ENCODE measurements at places on chromosomes 3 and 15.

DNA sequence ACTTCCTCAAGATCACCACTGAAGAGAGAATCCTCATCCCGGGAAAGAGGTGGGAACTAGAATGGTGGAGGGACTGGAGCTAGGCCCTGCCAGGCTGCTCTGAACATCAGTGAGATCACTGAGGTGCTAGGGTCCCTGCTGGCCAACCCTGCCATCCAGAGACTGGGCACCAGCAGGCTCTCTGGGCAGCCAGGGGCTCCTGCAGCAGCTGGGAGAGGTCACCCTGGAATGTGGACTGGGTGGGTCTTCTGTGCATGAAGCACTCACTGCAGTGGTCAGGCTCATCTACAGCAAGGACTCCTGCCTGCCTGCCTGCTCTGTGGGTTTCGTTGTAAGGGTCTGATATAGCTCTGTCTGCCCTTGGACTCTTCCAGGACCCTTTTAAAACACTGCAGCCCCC, 24.9 kb downstream of the ALS2CL start:
- no peak for DNase-seq

DNA sequence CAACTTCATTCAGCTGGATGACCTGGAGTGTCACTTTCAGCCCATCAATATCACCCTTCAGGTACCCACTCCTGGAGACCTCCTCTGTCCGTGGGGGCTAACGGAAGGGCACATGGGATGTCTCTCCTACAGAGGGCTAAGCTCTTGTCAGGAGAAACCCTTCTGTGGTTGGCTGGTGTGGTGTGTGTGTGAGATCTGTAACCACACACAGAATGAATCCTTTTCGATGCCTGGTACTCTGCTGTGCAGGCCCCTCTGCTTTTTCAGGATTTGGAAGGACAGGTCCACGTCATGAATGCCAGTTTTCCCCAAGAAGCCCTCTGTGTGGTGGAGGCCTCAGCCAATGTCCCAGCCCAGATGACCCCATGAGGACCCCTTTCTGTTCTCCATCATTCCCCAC, 117.7 kb upstream of the CTDSPL start:
- DNase-seq = no peak

GRCh38 chr15:85164841-85165466, 183.3 kb downstream of the PDE8A start:
- no peak for DNase-seq

GRCh38 chr3:80771085-80771484, 990.4 kb downstream of the GBE1 start:
- DNase-seq = no peak

- no peak for DNase-seq
Measured at GRCh38 chr3:152192936-152193672, 75.6 kb upstream of the MBNL1 start.

DNA sequence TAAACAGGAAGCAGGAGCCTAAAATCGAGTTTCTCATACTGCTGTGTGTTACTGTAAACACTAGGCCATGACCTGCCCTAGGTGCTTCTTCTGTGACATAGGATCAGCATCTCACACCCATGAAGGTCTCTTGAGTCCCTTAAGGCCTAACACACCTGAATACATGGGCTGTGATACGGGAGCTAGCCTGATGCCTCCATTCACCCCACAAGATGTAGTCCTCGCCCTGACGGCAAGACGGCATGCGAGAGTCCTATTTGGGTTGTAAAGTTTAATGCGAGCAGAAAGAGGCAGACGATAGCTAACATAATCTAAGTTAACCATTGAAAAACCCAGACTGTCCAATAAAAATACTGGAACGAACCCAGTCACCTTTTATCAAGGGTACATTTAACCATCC, 241.1 kb upstream of the ICE2 start:
- DNase-seq = peak; percentile 31

DNA sequence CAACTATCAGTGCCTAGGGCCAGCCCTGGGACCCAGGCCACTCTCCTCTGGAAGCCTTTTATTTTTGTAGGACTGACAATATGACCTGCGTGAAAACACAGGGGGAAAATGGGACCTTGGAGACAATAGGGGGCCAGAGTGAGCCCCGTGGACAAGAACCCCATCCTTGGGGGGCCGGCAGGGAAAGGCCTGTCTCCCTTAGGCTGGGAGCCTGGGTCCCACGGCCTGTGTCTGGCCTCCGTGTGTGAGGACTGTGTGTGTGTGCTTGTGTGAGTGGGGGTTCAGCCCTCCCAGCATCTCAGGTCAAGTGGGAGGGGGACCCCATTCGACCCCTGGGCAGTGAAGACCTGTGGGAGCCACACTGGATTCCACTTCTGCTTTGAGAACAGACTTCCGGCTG, 53.3 kb downstream of the EXOG start:
- DNase-seq = peak; percentile 1

DNA sequence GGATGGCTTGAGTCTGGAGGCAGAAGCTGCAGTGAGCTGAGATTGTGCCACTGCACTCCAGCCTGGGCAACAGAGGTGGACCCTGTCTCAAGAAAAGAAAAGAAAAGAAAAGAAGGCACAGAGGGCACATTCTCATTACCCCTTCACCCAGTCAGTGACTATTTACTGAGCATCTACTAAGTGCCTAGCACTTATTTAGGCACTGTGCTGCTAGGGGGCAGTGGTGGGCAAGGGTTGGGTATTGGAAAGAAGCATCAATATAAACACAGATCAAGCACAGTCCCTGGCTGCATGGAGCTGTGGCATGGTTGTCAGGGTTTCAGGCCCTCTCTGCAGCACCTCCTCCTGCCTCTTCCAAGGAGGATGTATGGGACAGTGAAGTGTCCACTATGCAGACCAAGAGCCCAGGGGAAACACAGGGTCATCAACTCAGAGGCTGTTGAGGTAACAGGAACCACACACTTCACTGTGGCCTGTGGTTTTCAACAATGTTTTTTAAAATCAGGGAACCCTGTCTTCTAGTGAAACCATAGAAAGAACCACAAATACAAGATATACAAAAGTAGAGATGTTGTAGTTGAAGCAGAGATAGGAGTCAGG, 138.5 kb downstream of the RAB11A start:
- DNase-seq = peak; percentile 45

DNA sequence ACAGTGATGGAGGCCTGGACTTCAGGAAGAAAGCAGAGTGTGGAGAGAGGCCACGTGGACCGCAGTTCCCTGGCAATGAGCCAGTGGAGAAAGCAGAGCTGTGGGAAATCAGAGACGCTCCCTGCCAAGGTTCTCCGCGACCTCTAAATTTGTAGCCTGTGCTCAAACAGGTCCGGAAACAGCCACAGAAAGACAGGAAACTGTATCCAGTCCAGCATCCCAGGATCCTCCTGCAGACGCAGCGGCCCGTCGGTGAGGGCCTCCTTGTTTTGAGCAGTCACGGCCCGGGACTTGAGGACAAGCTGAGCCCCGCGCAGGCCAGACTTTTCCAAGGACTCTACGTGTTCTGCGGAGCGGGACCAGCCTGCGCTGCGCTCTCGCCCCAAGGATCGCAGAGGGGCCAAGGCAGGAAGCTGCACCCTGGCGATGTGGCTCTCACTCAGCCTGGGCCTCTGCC, 22.3 kb downstream of the RPSA start:
- DNase-seq = no peak

GRCh38 chr3:10957976-10958749, 34.4 kb upstream of the SLC6A1 start:
- no peak for DNase-seq

- no peak for DNase-seq
Measured at GRCh38 chr15:62900071-62900802, 142.3 kb upstream of the TPM1 start.

- no peak for DNase-seq
Measured at GRCh38 chr3:53510508-53510907, 16.1 kb downstream of the CACNA1D start.

DNA sequence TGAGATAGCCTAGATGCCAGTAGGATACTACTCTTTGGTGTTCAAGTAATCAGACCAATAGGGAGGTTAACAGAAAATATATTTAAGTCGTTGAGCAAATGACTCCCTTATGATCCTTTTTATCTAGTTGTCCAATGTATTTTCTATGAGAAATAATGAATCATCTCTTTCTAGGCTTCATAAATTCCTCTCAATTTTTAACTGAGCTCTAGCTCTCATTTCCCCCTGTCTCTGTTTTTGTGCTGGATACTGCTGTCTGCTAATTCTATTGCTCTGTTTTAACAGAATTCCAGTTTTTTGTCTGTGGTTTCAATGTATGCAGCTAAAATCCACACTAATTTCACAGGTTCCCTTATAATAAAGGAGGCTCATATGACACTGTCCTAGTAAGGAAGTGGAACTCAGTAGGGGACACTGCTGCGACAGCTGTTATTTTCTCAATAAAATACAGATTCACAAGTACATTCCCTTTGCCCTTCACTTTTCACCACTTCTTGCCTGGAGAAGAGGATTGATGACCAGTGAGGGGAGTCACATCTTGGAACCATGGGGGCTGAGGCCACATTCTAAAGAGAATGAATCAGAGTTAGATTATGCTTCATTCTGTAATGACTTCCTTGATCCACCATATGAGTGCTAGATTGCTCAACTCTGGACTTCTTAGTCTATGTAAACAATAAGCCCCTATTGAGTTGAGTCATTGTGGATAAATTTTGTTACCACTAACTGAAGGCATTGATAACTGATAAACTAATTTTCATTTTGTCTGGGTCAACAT, 558.7 kb upstream of the KCNMB2 start:
- DNase-seq = no peak
